ENCODE measurements at places on chromosomes 7 and 10.

DNA sequence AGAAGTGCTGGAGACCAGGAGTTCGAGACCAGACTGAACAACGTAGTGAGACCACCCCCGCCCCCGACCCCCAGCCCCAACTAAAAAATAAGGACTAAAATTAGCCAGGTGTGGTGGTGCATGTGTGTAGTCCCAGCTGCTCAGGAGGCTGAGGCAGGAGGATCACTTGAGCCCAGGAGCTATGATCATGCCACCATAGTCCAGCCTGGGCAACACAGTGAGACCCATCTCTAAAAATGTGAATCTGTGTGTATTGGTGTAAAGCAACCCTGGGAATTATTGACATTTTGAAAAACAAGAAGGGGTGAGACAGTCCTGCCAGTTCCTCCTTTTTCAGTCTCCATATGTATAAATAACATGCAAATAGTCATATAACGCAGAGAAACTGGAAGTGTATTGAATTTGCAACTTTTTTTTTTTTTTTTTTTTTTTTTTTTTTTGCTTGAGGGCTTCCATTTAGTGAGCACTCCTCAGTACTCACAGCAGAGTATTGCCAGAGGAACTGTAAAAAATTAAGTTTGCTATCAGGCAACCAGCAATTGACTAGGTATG is 3.4 kb upstream of the ITGB1 start:
- DNase-seq = no peak

DNA sequence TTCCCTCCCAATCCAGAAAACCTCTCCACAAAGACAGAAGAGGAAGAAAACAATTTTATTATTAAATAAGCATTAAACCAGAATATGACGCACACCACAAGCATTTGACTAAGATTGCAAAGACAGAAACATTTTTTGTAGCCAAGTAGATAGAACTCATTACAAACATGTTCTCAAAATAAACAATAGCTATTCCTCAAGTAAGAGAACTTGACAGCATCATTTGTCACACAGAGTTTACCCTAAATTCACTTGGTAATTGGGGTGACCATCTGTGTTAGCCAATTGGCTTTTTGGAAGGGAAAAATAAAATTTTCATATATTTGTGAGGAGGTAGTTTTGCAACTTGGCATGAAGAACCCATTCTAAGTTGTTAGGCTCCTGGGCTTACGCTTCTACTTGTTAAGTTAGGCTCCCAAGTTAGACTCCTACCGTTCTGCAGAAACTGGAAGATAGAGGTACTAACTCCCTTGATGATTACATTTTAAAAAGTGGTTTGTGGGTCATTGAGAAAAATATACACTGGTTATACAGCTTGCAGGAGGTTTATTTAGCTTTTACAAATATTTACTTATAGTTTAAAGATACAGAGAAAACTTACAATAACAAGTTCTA is 618.6 kb upstream of the CNTNAP2 start:
- no peak for DNase-seq

- DNase-seq = no peak
Observed at GRCh38 chr7:13603661-13604060, 385.8 kb downstream of the ETV1 start.

DNA sequence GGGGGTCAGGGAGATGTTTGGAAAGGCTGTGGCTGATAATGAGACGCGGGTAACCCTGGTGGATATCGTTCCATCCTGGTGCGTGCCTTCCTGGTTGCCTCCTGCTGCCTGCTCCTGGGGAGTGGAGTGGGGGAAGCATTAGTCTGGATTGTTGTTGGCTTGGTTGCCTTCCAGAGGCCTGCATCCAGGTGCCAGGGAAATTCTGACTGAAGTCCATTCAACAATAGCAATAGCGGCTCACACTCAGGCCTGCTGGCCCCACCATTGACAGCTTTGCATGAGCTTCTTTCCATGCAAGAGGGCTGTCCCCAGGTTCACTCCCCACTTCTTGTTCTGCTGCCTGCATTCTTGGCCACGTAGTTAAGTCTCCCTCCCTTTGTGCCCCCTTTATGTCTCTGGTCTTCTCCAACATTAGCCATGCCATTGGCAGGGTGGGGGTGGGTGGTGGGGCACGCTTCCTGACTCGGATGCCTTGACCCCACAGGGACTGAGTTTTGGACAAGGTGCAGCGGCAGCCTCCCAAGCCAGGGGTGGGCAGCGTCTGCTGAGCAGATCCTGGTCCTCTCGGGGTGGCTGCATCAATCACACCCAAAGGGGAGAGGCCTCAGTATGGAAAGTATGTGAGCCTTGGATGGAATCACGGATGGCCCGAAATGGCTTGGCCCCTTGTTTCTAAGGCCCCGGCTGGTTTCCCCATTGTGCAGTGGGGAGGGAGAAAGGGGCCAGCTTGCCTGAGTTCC is 150.2 kb downstream of the GRK5 start:
- DNase-seq = no peak
